Fibroblast of gingiva (primary cell): ENCODE measurements at places on chromosomes 5 and 9.
A peak's percentile ranks its signal among the peaks of the same experiment; 100 is the strongest.

GRCh38 chr5:118657576-118657975 lies 330.8 kb downstream of the DTWD2 start:
- DNase-seq, result no peak

GRCh38 chr9:106456581-106456980 lies 406.4 kb upstream of the ZNF462 start:
- DNase-seq, result no peak

DNA sequence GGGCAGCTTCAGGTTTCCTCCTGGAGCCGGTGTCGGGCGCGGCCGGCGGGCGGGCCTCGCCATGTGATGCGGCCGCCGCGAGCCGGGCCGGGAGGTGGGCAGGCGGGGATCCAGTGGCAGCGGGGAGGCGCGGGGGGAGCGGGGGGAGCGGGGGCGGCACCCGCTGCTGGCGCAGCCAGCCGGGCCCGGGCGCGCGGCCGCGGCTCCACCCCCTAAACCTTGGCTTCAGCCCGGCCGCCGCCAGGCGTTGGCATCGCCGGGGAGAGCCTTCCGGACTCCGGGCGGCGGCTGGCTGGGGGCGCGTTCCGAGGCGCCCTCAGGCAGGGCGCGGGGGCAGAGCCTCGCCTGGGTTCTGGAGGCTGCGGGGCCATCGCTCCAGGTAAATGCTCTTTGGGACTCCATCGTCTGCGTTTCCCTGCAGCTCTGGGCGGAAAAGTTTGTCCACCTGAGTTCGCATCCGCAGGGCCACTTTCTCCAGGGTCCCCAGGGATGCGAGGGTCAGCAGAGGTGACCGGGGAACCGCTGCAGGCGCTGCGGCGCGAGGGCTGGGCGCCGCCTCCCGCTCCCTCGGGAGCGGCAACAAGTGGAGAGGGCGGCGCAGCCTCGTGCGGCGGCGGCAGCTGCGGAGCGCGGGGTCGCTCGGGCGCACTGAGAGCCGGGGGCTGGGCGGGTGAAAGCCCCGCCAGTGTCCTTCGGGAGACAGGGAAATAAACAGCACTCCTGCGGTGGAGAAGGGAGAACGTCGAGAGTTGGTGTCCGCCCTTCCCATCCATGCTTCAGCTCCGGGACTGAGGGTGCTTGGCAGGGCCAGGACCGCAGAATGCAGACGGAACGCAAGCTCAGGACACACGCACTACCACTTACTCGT lies at the start of gene ARHGEF28:
Gene ARHGEF28 (plus strand): TSS at position 253 of the 868 bp plus-strand sequence. CDS start 58,656 bp downstream, outside the sequence.
- DNase-seq, result peak; percentile 78

DNA sequence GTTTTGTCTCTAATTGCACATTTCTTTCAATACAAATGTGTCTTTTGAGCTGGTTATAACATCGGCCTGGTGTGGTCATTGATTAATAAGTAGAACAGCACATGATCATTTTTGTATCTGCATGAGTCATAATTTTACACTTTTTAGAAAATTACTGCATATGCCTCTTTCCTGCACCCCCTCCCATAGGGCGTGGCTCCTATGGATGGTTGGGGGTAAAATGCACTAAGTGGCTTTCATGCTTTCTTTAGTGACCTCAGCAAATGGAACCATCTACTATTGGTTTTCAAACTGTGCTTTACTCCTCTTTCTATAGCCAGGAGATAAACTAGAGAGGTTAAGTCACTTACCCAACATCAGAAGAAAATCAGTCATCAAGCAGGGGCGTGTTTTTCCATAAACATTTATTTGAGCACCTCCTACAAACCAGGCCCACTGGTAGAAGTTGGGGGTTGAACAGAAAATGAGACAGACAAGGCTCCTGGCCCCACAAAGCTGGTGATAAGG lies 3.8 kb downstream of the ANXA6 start:
- no peak for DNase-seq

DNA sequence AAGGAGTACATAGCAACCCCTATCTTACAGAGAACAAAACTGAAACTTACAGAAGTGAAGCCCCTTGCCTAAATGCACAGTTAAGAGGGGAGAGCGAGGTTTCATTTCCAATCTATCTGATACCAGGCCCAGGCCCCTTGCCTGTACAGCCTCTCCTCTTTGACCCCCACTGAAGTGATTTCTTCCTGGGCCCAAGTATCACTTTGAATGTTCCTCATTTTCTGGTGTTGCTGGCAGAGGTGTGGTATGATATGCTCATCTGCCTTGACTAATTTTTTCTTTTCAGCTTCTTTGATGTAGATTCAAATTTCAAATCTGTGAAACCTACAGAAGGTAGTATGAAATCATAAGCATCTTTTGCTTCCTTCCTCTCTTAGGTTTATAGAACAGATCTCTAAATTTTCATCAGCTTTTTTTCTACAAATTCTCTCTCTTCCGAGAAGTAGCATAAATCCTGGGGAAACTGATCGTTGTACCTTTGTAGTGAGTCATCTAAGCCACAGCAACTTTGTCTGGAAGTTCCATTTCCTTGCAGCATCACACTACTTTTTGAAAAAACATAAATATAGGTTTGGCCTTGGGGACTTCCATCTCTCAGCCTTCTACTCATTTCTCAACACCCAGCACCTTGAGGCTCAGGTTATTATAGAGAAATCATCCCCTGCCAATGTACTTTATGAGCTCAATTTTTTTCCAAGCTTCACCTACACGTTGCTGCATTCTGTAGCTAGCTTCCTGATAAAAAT lies 402.4 kb upstream of the PTGER4 start:
- no peak for DNase-seq
